ENCODE measurements at places on chromosomes 4 and X.
A peak's percentile ranks its signal among the peaks of the same experiment; 100 is the strongest.

DNA sequence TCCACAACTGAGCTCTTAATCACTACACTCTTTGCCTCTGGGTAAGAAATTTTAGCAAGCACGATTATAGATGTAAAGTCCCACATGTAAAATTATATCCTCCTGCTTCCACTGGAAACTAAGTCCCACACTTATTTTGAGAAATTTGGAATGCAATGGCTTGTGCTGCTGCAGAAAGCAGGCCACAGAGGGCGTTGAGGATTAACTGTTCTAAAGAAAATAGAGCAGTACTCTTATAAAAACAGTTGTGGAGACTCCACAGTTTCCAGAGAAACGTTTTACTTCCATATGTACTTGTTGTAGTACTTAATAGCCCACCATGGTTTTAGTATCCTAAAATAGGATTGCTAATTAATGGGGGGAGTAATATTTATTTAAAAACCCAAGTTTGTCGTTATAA, 1.7 kb upstream of the CENPC start:
- DNase-seq = no peak

- DNase-seq = no peak
Observed at GRCh38 chr4:158863296-158863695, 94.5 kb downstream of the FNIP2 start.

GRCh38 chr4:94819371-94820168, 61.8 kb downstream of the BMPR1B start:
- DNase-seq = no peak

GRCh38 chrX:108447303-108447702, 7.7 kb downstream of the COL4A5 start:
- DNase-seq = peak; percentile 80

GRCh38 chr4:76302826-76303438, 3.6 kb upstream of the STBD1 start:
- no peak for DNase-seq

DNA sequence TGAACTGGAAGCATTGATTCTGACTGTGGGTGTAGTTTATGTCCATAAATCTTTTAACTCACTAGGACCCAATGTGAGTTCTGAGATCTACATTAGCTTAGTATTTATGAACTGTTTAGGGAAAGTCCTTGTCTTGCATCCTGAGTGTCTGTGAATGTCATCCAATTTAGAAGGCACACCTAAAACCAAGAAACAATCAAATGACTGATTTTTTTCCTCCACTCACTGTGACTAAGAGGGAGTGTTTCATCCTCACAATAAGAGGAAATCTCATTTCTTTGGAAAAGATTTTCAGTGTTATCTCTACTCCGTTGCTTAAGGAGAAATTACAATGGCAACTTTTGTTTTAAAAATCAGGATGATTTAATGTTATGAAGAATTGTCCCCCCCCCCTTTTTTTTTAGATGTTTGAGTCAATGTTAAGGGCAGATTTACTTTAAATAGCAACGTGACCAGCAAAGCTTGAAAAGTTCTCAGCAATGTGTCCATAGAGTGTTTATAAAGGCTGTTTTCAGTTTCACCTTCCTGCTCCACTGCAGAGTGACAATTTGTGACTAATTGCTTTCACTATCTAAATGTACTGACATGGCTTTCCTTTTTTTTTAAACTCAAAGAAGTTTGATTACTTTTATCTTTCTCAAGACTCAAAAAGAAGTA, 173.0 kb downstream of the SPCS3 start:
- peak; percentile 15 for DNase-seq

- no peak for DNase-seq
Observed at GRCh38 chrX:135432453-135432852, 10.7 kb downstream of the SMIM10L2A start.

- DNase-seq = no peak
Observed at GRCh38 chr4:48633657-48634056, 143.6 kb downstream of the ZAR1 start.

DNA sequence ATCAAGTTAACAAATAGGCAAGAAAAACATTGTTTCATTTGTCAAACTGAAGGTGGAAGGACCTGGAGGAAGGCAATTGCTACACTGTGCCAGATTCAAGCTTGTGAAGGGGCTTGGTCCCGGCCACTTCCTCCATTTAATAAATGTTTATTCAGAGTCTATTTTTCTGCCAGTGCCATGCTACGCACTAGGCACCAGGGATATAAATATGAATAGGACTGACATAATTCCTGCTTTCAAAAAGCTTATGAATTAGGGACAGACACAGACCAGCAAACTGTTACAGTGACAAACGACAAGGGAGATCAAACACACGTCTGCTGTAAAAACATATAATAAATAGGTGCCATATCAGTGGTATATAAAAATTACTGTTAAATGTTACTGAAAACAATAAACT, 571 bp downstream of the TLR6 start:
- no peak for DNase-seq

GRCh38 chr4:145782756-145783155, 102.8 kb downstream of the C4orf51 start:
- DNase-seq = no peak
